D341Med (cell line): ENCODE measurements at places on chromosomes 12 and 14.

DNA sequence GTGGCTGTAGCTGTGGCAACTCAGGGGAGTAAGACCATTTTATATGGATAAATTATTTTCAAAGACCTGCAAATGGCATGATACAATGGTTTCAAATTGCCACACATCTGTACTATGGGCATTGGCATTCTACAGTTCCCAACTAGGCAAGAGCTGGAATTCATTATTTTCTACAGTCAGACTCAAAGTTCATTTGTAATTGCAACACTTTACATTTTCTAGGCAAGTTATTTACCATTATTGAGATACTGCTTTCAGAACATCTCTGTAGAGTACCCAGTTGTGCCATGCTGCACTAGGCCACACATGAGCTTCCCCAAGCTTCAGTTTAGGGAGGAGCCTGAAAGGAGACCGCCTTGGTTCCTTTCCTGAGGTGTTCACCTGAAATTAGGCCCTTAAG is 8.0 kb upstream of the ATG14 start:
- DNase-seq = no peak

- DNase-seq = no peak
These were observed 32.6 kb downstream of the CPSF2 start for GRCh38 chr14:92154283-92154942.

DNA sequence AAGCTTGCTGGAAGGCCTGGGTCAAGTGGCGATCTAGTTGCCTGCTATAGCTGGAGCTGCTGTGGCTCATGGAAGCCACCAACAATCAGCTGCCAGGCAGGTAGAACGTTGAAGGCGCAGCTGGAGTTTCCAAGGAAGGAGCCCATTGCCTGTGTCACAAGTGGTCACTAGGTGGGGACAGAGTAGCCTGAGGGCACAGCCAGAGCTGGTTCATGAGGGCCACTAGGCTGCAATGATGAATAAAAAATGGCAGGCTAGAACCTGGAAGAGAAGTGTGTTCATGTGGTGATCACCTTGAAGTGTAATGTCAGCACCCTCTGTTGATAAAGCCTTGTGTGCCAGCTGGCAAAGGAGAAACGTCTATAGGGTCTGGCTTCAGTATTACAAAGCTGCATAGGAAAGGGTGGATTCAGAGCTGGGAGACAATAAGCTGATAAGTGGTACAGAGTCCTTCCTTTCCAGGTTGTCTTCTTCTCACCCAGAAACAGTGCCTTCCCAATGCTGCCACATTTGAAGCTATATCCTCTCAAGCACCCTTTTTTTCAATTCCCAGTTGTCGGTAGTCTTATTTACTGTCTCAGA is 165.8 kb downstream of the EMP1 start:
- DNase-seq = peak; percentile 85

DNA sequence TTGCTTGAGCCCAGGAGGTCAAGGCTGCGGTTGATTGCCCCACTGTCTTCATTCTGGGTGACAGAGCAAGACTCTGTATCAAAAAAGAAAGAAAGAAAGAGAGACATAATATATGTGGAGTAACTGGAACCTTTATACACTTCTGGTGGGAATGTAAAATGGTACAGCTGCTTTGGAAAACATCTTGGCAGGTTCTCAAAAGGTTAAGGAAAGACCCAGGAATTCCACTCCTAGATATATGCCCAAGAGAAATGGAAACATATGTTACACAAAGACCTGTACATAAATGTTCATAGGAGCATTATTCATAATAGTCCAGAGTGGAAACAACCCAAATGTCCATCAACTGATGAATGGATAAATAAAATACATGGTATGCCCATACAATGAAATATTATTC is 7.2 kb downstream of the RBMS2 start:
- DNase-seq = no peak

- no peak for DNase-seq
These were observed 21.1 kb downstream of the TCTN1 start for GRCh38 chr12:110635055-110635454.

DNA sequence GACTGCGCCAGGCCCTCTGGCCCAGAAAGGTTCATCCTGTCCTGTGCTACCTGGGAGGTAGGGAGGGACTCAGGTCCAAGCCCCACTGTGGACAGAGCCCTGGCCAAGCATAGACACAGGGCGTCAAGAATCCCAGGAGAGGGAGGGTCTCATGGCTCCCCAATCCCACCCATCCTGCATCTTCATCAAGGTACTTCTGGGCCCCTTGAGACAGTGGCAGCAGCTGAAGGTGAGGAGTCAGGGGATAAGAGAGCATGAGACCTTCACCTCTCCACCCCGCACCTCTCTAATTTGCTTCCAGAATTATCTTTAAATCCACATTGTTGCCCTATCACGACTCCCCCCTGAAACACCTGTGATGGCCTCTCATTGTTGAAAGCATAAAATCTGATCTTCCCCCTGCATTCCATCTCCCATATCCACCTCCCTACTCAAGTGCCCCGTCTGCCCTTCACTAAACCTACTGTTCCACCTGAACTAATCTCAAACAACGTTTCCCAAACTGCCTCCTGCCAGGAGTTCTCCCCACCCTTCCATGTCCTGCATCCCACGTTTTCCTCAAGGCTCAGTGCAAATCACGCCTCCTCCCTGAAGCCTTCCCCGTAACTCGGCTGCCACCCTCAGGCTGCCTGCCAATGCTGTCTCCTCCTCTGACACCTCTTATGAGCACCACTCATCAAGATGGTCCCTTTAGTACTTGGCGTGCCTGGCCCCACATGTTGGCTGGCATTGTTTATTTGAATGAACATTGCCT is 27.1 kb downstream of the KRT18 start:
- DNase-seq = no peak

DNA sequence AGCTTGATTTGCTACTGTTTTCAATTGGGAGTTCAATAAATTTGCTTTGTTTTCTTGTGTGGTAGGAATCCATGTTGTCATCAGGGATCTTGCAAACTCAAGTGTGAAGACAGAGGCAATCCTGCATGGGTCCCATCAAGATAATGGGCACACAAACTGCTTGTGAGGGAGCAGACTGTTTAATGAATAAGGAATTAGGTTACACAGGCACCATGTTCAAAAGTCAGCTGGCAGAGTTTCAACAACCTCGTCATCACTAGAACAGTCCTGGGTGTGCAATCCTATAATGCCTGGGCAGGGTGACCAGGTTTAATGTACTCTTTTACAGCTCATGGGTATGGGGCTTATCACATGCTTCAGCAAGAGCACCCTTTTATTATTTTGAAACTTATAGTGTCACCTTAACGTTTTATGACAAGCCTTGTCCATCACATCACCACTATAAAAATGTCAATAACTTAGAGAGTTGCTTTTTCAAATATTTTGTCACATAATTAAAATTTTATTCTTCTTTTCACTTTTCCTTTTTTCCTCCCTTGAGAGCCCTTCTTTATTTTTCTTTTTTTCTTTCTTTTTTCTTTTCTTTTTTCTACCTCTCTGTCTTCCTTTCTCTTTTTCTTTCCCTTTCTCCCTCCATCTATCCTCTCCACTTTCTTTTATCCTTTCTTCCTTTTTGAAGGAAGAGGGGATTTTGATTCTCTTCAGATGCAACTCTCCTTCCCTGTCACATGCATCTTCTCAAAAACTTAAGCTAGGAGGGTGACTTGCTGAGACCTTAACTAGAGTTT is 252.2 kb upstream of the ATP2B1 start:
- no peak for DNase-seq

DNA sequence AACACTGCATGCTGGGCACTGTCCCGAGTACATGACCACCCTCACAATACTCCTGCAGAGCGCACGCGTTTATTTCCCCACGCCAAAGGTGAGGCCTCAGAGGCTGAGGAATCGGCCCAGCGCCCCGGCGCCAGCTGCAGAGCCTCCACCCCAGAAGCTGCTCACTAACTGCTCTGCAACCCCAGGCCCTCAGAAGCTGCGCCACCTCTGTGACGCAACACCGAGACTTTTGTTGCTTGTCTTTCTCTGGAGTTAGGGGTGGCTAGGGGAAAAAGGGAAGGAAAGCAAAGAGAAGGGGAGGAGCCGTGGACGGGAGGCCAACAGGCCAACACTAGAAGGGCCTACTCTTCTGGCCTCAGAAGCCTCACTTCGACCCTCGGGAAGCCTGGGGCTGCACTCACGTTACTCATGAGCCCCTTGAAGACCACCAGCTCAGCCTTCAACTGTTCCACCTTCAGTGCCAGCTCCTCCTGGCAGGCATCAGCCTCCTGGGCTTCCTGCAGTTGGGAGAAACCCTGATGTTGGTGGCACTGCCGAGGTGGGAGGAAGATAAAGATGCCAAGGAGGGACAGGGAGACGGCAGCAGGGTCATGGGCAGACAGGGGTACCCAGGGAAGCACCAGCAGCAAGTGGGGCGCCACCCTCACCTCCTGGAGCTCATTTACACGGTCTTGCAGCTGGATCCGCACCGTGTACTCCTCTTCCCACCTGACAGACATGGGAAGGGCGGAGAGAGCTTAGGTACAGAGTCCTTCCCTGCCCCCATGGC is 5.4 kb downstream of the IFFO1 start:
- DNase-seq = no peak

- no peak for DNase-seq
These were observed 81.2 kb upstream of the ATF7IP start for GRCh38 chr12:14284184-14284722.

- no peak for DNase-seq
These were observed 22.0 kb downstream of the GALC start for GRCh38 chr14:87971010-87971409.

- peak; percentile 84 for DNase-seq
These were observed at the start of gene TMCC3 for GRCh38 chr12:94650143-94651056. Gene TMCC3 (minus strand): TSS chr12:94650557. CDS start chr12:94650430, 127 bp downstream.

- DNase-seq = no peak
These were observed 2.2 kb downstream of the DTX3 start for GRCh38 chr12:57606821-57607220.

DNA sequence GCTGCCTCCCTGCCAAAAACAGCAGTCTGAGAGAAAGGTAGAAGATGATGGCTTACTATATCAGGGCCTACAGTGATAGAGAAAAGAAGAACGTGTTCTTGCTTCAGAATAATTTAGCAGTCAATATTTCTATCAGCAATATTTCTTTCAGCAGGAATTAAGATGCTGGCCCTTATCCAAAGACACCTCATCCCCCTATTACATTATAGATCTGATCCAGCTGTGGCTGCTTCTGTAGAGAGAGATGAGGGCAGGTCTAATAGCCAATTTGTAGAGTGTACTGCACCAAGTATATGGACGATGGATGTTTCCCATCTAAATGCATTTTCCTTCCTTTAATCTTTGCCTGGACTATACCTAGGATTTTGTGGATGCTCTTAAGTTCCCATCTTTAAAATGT is 451.7 kb downstream of the NPAS3 start:
- no peak for DNase-seq

DNA sequence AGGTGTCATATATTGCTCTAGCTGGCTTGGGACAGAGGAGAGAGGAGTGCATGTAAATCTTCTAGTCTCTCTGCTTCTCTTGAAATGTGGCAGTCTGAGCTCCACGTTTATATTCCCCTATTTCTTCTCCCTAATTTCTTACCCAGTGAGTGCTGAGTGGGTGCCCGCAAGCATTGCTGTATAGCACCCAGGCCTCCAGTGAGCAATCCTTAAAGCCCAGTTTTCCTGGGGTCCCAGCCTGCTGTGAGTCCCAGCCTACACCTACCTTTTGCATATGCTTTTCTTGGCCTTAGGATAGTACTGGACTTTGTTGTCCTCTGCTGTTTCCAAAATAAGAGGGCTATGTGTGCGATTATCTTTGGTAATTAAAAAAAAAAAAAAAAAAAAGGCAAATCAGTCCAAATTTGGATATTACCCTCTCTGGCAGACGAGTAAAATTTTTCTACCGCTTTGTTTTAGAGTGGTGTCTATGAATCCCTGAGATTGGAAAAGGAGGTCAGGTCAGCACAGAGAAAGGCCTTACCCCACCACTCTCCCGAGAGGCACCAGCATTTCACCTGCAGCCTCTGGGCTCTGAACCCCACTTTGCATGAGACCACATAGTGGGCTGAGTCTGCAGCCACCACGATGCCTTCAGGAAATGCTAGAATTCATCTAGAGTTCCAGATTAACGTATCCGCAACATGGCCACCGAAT is 1.1 kb downstream of the MGST1 start:
- peak; percentile 22 for DNase-seq

DNA sequence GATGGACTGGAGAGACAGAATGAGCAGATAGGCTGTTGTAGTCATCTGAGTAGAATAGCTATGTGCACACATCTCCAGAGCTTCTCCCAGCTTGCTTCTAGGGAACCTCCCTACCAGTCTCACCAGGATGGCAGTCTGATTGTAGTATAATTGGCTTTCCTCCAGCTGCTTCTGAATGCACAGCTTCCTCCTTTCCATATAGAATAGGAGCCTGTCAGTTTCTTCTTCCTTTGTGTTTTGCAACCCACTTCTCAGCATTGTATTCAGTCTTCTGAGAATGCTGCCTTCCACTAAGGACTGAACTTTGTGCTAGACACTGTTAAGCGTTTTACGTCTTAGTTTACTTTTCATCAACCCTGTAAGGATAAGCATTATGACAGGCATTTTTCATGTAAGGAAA is 2.2 kb upstream of the CSAD start:
- DNase-seq = no peak

- DNase-seq = no peak
These were observed 53.0 kb downstream of the ATF7IP start for GRCh38 chr12:14418451-14418890.

GRCh38 chr12:65863972-65864371 is 39.7 kb downstream of the HMGA2 start:
- DNase-seq = no peak

DNA sequence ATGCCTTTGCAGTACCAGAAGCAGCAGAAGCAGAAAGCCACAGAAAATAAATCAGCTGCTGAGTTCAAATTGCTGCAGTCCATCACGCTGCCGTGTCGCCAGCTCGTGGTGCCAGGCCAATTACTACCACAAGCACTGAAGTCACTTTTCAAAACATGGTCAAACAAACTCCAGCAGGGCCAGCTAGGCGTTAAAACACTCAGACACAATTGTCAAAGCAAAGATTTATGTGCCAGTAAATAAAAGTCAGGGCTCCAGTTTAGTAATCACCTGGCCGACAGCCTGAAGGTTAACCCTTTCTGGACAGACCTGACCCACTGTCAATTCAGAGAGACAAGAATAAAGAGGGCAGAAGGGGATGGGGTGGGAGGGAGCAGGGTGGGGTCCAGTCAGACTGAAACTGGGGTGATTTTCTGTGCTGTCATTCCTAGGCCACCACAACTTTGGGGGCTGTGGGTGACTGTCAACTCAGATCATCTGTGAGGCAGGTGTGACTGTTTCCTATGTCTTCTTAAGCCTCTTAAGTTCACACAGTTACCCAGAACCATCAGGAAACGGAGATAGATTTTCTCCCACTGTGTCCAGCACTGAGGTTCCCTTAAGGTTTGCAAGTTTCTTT is 109.8 kb upstream of the FUT8 start:
- DNase-seq = no peak

DNA sequence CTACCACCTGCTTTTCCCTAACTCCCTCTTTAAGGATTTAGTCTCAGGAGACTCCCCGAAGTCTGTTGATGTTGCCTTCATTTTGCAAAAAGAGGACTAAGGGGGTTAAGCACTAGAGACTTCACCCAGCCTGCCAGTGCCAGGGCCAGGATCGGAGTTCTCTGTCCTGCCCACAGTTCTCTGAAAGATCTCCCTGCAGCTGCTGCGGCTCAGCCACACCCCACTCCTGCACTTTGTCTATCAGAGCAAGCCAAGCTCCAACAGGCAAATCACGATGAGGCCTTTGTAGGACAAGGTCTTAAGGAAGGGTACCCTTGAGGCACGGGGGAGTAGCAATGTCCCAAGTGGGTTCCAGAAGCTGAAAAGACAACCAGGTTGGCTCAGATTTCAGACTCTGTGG is 148.8 kb upstream of the EGLN3 start:
- no peak for DNase-seq
